ENCODE measurements at places on chromosomes 1 and 21. TPM values are rescaled to one million over a fixed set of nuclear protein-coding genes. Genes with fewer than 3 reads are reported as not detected.

GRCh38 chr1:21184276-21184675 lies 7.6 kb upstream of the EIF4G3 start:
- H3K27ac ChIP-seq = no peak overlapping the region
- H3K4me3 ChIP-seq = no peak overlapping the region
- H3K4me1 ChIP-seq = no peaks in the 10 kb centered on the region
- H3K36me3 ChIP-seq = no peaks in the 10 kb centered on the region

The TRIM62 gene
- 6.9 TPM for total RNA-seq

The DDI2 gene
- total RNA-seq = 45.0 TPM

The OVAAL gene
- not detected for total RNA-seq

The S100A8 gene
- not detected for total RNA-seq

DNA sequence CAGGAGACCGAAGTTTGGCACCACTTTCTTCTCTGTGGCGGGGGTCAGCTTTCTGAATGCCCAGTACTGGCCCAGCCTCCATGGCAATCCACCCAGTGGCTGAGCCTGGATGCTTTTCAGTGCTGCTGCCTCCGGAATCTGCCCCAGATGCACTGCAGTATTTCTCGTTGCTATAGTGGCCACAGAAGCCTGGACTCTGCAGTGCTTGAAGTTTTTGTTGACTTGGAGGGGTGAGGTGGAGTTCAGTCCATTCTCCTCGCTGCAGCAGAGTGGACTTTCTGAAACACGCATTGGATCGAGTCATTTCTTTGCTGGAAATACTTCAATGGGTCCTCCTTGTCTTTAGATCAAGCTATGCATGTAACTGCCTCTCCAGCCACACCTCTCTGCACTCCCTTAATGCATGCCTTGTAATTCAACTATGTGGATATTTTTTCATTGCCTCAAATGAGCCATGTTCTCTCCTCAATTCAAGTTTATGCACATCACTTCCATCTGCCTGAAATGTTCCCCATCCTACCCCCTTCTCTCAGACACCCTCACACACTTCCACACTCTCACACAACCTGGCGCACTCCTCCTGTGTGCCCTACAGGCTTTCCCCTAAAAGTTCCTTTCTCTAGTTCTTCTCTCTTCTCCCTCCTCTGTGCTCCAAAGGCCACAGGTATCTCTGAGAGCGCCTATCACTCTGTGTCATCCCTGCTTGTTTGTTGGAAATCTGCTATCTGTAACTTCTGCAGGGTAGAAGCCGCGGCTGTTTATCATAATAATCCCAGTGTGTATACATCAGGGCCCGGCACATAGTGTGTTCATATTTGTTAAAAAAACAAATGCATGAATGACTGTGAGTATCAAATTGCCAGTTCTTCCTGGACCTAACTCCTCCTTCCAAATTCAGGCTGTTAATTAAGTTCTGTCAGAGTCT lies 16.5 kb downstream of the ADAM30 start:
- no peaks in the 10 kb centered on the region for H3K36me3 ChIP-seq
- no peak overlapping the region for H3K4me3 ChIP-seq
- H3K4me1 ChIP-seq = no peaks in the 10 kb centered on the region

Data from H9 (cell line).